GM10248 (cell line): ENCODE measurements at places on chromosomes 13 and 19.

DNA sequence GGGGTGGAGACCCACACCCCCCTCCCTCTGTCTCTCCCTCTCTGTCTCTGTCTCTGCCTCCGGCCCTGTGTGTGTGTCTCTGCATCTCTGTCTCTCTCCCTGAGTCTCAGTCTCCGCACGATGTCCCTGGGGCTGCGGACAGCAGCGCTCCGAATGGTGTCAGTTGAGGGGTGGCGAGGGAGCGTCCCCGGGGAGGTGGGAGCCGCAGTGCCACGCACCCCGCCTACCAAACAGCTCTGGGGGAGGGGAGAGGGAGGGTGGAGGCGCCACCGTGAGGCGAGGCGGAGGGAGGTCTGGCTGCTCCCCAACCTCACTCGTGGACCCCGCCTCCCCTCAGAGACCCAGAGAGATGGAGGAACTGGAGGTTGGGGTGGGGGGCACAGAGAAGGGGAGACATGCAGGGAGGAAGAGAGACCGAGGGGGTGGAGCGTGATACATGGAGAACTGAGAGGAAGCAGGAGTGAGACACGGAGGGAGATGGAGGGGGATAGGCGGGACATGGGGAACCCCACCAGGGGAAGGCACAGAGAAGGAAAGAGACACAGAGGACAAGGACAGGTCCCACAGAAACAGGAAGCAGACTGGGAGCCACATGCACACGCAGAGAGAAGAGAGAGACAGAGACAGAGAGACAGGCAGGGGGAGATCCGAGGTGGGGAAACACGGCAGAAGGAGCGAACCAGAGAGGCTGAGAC lies 7.2 kb downstream of the ERFL start:
- no peak for DNase-seq

- DNase-seq = no peak
These were observed 1.6 kb downstream of the WDR88 start for GRCh38 chr19:33133438-33134031.

DNA sequence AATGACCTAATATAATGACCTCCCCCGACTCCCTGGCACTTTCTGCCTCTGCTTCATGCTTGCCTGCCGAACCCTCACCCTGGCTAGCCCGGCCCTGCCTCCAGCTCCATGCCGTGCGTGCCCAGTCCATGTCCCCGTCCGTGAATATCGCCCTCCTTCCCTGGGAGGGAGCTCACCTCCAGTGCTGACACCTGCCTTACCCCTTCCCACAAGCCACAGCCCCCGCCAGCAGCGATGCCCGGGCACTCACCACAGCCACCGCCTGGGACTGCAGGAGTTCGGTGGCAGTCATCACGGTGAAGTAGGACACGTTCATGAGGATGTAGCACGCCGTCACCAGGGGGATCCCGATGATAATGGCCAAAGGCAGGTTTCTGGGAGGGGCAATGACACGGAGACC lies 10.0 kb downstream of the SLC7A9 start:
- no peak for DNase-seq

DNA sequence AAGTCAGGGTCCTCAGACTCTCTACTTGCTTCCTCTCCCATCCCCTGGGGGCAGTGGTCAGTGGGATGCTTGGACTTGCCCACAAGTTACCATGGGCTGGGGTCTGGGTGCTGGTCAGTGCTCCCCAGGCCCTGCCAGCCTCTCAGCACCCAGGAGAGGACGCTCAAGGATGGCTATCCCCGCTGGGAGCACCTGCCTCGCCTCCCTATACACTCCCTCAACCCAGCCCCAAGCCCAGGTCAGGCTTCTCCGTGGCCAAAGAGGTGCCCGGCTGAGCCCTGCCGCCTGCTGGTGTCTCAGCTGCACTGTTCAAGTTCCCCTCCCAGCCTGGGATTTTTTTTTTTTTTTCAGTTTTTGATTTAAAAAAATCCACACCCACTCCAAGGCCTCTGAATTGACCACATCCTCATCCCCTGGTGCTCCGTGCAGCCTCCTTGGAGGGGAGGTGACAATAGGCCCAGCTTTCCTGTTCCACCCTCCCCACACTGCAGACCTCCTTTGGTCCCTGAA lies 10.8 kb downstream of the F2RL3 start:
- peak; percentile 80 for DNase-seq

- no peak for DNase-seq
These were observed 5.2 kb upstream of the SRRM5 start for GRCh38 chr19:43606569-43607229.

- DNase-seq = no peak
These were observed 2.4 kb downstream of the CCDC194 start for GRCh38 chr19:17391371-17392151.

DNA sequence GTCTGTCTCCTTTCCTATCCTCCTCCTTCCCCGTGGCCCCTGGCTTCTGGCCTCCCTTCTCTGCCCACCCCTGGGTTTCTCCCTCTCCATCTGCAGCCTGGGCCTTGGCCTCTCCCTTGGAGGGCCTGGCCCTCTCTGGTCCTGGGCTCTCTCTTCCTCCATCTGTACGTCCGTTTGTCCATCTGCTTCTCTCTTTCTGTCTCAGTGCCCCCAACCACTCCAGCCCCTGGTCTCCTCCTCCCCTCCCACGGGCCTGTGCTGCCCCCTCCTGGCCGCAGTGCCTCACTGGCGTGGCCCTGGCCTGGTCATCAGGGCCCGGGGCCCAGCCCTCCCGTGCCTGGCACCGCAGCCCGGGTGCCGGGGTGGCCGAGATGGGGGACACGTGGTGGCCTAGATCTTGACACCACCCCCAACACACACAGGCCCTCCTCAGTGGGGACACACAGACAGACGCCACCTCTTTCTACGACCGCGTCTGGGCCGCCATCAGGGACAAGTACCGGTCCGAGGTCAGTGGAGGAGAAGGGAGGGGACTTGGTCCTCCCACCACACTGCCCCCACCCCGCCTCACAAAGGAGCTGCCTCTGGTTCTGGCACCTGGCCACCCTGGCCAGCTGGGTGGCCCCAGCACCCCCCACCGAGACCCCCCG lies 11.3 kb downstream of the PRKCSH start:
- DNase-seq = peak; percentile 70

- DNase-seq = peak; percentile 90
These were observed at the start of gene ZNF296 for GRCh38 chr19:45076029-45076850. Gene ZNF296 (minus strand): TSS chr19:45076478. CDS start chr19:45076373, 105 bp downstream.

DNA sequence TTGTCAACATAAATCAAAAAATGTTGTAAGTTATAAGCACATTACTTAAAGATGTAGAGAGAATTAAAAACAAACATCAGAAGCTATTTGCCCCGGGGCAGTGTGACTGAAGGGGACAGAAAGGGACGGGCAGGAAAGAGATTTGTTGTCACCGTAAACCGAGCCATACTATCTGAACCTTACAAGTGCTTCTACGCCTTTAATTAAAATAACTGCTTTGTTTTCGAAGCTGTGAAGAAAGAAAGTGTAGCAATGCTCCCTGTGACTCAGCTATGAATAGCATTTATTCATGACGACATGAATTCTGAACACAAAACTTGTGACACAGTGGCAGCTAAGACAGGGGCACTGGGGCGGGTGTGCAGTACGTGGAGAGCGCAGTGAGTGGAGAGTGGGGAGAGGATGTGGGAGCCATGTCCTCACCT lies 30.0 kb downstream of the ZNF787 start:
- no peak for DNase-seq

GRCh38 chr13:32243695-32244094 lies 71.5 kb downstream of the ZAR1L start:
- no peak for DNase-seq

GRCh38 chr19:8608941-8609278 lies 1.6 kb downstream of the ADAMTS10 start:
- no peak for DNase-seq

DNA sequence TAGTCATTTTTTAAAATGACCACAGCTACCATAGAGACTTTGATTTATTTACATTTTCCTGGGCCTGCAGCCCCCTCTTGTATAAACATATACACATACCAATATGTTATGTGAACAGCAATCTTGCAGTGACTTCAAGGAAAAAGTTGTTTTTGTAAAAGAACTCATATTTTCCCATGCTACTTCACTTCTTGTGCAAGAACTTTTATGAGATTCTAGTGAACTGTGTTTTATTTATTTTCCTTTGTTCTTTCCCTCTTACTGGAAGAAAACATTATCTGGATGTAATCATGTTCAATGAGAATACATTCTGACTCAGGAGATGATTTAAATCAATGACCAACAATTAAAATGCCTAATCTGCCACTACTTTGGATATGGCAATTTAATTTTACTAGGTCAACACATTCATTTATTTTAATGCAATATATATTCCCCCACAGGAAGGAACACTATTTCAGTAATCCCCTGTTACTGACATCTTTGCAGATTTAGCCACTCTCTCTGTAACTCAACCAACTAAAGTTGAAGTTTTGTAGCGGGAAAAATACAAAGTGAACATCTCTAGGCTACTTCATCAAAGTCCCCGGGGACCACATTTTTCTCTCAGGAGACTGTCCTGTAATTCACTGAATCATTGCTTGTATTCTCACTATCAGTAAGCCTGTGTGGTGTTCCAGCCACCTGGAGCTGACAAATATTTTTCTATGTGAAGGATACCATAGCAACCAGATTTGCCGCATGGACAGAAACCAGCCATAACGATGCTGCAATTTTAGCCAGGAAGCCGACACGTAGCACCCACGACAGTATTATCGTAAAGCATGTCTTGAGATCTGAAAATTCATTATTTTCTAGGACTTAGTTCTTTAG lies 90.5 kb downstream of the STARD13 start:
- DNase-seq = peak; percentile 63

DNA sequence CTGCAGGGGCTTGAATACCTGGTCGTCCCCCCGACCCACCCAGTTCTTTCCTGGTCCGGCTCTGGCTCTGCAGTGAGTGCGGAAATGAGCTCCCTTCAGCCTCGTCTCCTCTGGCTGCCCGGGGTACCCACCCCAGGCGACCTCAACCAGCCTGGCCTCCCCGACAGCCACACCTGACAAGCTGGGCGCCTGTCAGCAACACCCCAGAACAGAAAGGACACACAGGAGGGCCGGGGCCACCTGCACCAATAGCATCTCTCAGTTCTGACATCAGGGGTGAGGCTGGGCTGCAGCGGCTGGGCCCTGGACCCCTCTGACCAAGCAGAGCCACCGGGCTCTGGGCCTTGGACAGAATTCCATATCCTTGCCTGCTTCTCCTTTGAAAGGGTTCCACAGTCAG lies 19.7 kb downstream of the SUGP1 start:
- no peak for DNase-seq

DNA sequence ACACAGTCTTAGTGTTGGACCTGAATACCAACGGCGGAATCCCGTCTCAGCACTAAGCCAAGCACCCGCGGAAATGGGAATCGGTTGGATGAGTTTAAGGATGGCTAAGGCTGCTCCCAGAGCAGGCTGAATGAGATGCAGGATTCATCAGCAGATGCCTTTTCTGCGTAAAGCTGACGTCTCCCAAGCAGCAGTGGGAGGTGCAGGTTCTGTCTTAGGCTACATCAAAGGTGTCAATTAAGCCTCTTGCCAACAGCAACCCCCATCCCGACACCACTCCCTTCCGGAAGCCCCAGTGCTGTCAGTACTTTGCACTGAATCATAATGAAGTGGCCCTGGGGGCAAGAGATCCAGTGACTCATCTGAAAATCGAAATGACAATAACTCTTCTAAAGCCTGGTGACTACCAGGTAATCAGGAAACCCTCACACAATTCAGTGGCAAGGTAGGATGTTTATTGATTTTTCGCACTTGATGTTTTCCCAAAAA lies 275.6 kb downstream of the DCLK1 start:
- DNase-seq = no peak

GRCh38 chr13:65414187-65414586 lies 1815.9 kb downstream of the PCDH9 start:
- no peak for DNase-seq

DNA sequence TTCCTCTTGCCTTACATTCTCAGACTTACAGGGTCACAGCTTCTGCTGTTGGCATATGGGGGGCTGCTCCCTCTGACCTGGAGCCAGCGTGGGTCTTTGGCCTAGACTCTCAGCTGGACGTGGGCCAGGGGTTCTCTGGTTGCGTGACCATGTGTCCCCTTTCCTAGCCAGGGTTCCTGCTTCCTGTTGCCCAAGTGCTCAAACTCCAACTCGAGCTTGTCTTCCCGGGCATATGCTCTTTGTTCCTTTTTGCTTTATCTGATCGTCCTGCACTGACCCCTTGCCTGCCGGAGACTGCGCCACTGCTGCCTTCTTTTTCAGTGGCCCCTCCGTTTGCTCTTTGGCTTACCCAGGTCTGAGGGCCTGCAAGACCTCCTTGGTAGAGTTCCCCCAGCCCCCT lies 25.3 kb upstream of the GPR183 start:
- no peak for DNase-seq

DNA sequence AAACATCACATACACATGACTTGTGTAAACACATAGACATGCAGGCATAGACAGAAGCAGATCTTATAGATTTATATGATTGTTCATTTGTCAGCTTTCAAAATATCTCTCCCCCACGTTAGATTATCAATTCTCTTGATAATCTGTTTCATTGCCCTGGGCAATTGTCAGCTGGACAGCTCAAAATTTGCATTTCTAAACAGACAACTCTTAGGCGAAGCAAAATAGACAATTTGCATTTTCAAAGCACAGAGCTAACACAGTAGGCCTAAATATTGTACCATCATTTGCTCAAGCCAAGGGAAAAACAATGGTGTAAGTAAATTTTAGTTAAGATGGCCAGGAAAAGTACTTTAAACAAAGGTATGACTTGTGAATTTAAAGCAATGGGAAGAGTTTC lies 24.0 kb upstream of the KBTBD6 start:
- DNase-seq = no peak

GRCh38 chr19:46850228-46851203 lies at the start of gene AP2S1:
Gene AP2S1 (minus strand): TSS chr19:46850846. CDS start chr19:46850766, 80 bp downstream.
- peak; percentile 96 for DNase-seq

DNA sequence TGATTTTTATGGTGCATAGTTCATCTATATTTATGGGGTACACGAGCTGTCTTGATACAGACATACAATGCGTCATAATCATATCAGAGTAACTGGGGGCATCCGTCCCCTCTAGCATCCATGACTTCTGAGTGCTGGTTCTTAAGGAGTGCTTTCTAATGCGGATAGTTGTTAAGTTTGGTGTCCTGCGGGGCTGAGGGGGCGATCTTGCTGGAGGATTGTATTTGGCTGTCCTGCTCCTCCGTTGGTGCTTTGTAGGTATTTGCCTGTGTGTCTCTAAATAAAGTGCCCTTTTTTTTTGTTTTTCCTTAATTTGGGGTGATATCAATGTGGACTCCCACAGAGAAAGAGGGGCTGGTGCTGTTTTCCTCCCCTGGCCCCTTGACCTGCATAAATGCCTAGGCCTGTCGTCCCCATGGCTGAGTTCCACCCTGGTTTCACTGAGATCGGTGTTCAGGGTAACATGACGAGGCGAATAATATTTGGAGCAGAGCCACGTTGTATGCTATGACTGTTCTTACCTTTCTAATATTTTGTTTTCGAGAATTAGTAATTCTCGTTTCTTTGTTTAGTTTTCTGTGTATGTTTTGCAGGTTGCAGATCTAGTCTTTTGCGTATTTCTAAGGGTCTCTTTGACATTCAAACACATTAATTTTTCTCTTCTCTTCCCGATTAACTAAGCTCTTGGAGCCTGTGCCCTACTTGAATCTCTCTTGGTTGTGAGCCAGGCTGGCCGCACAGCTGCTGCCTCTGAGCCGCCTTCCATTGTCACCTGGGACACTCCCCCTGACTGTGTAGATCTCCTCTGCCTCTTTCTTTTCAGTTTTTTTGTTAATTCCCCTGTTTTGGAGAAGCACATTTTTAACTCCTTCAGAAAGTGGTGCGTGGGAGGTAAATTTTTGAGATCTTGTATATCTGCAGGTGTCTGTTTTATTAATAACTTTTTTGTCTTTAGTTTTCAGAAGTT lies 100.3 kb downstream of the ARHGEF7 start:
- no peak for DNase-seq
